Left colon (tissue), 2 donors: ENCODE measurements at places on chromosomes 7 and 10.

GRCh38 chr10:121459622-121460453 is 138.4 kb downstream of the FGFR2 start:
- DNase-seq, result no peak

- DNase-seq, result no peak
Measured at GRCh38 chr7:121016966-121017365, 28.5 kb downstream of the CPED1 start.

- DNase-seq, result no peak
Measured at GRCh38 chr7:31883761-31884164, 186.4 kb downstream of the PDE1C start.

- no peak for DNase-seq
Measured at GRCh38 chr7:95950698-95951097, 178.3 kb downstream of the DYNC1I1 start.

GRCh38 chr10:409408-410040 is 274.3 kb downstream of the ZMYND11 start:
- no peak for DNase-seq

DNA sequence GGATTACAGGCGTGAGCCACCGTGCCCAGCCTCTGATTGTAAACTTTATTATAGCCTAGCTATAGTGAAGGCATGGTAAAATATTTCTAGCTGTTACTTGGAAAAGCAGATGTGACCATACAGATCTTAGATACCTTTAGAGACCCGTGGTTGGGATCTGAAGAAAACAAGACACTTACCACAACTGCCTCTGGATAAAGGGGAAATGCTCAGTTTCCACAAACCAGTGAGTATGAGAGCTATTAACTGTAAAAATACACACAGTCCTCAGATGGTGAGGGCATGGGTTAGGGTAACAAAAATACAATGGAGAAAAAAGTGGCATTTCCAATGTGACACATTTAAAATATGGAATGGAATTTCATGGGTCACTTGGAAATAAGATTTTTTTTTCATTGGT is 63.0 kb downstream of the ZNF438 start:
- no peak for DNase-seq

GRCh38 chr7:80721883-80722615 is 83.6 kb downstream of the CD36 start:
- DNase-seq, result no peak
